Cardiac muscle cell (in vitro differentiated cells and primary cell): ENCODE measurements at places on chromosomes 4 and X. TPM values are rescaled to one million over a fixed set of nuclear protein-coding genes. Genes with fewer than 3 reads are reported as not detected.

The REELD1 gene
- total RNA-seq: not detected in 2 replicates

The AREG gene
- total RNA-seq: not detected in 2 replicates

GRCh38 chrX:42094218-42094617, 170.9 kb upstream of the CASK start:
- no peak overlapping the region for H3K27ac ChIP-seq
- no peaks in the 10 kb centered on the region for H3K36me3 ChIP-seq
- peak; percentile 75 for DNase-seq
- no peak overlapping the region for H3K4me3 ChIP-seq
- H3K27me3 ChIP-seq: no peaks in the 10 kb centered on the region

- no peaks in the 10 kb centered on the region for H3K36me3 ChIP-seq
- no peak overlapping the region for H3K27ac ChIP-seq
- H3K4me1 ChIP-seq: peaks cover 7% of the 10 kb centered on the region
- DNase-seq: no peak
- H3K27me3 ChIP-seq: no peaks in the 10 kb centered on the region
- H3K4me3 ChIP-seq: no peak overlapping the region
Observed at GRCh38 chr4:122674371-122674770, 53.5 kb upstream of the IL21 start.

DNA sequence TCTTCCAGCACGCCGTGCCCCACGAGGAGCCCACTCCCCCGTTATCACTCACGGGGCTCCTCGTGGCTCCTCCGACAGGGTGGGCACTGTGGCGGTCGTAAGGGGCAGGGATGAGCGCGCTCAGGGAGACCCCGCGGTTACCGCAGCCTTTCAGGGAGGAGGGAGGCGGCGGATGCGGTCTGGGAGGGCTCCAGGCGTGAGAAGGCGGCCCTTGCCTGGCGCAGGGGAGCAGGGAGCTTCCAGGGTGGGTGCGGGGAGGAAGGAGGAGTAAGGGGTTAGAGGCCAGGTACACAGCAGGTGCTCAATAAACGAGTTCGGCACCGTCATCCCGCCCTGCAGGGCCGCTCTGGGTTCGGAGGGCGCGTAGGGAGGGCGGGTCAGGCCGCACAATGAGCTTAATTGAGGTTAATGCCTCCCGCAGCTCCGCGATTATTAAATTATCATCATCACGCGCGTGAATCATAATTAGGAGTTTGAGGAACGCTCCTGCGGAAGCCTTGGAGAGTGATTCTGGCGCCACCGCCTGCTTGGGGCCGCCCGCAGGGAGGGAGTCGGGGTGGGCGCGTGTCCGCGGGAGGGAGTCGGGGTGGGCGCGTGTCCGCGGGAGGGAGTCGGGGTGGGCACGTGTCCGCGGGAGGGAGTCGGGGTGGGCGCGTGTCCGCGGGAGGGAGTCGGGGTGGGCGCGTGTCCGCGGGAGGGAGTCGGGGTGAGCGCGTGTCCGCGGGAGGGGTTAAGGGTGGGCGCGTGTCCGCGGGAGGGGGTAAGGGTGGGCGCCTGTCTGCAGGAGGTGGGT, 7.6 kb upstream of the NKX1-1 start:
- no peak overlapping the region for H3K27ac ChIP-seq
- DNase-seq: no peak
- no peak overlapping the region for H3K4me3 ChIP-seq

DNA sequence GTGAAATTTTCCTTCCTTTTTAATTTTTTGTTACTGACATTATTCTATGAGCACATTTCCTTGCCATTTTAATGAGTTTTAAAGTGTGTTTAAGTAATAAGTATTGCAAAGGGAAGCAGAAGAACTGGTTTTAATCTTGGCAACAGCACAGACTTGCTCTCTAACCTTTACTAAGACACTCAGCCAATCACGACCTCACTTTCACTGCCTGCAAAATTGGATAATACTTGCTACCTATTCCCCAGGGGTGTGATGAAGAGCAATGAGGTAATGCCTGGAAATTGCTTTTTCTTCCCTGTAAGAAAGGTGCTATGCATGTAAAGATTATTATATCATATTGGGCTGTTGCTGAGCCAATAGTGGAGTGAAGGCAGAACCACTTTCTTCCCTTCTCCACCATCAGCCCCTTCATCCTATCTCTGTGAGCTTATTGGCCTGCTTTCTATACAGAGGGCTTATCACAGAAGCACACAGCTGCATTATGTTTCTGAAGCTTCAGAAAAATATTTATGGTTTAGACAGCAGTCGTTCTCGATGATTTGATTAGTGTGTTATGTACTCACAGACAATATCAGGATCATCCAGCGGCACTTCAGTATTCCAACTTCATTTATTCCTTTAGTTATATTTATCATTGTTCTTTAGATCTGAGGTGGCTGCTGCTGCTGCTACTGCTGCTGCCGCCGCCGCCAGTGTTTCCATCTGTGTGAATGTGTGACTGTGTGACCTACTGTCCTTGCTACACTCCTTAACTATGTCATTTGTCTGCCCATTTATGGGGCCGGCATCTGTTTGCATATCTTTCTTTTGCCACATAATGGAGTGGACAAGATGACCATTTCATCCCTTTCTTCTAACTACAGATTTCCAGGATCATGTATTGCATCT, 255.1 kb downstream of the C4orf33 start:
- H3K27ac ChIP-seq: no peak overlapping the region
- DNase-seq: no peak
- peaks cover 7% of the 10 kb centered on the region for H3K4me1 ChIP-seq
- peaks cover 59% of the 10 kb centered on the region for H3K27me3 ChIP-seq
- H3K4me3 ChIP-seq: no peak overlapping the region

GRCh38 chr4:172515266-172515879, 653.2 kb upstream of the GALNT7 start:
- H3K27ac ChIP-seq: no peak overlapping the region
- H3K36me3 ChIP-seq: no peaks in the 10 kb centered on the region
- DNase-seq: no peak

GRCh38 chr4:186723292-186724057, at the start of gene FAT1:
Gene FAT1 (minus strand): TSS chr4:186723856. CDS start chr4:186709827, 14,029 bp downstream.
- no peaks in the 10 kb centered on the region for H3K4me1 ChIP-seq
- H3K27me3 ChIP-seq: no peaks in the 10 kb centered on the region
- no peaks in the 10 kb centered on the region for H3K36me3 ChIP-seq
- peak; percentile 91 for DNase-seq
- H3K27ac ChIP-seq: peak within 1 kb of the TSS; percentile 88
- peak within 1 kb of the TSS; percentile 75 for H3K4me3 ChIP-seq

GRCh38 chrX:46398126-46398525, 147.1 kb downstream of the ZNF674 start:
- no peaks in the 10 kb centered on the region for H3K36me3 ChIP-seq
- no peak overlapping the region for H3K4me3 ChIP-seq
- no peaks in the 10 kb centered on the region for H3K27me3 ChIP-seq
- no peak for DNase-seq
- H3K4me1 ChIP-seq: no peaks in the 10 kb centered on the region

The QRFPR gene
- 1.1 and 2.6 TPM in 2 replicates for total RNA-seq

GRCh38 chr4:170591076-170591475, 501.3 kb upstream of the AADAT start:
- H3K36me3 ChIP-seq: no peaks in the 10 kb centered on the region
- H3K4me1 ChIP-seq: no peaks in the 10 kb centered on the region
- H3K27me3 ChIP-seq: no peaks in the 10 kb centered on the region
- no peak overlapping the region for H3K4me3 ChIP-seq
- H3K27ac ChIP-seq: no peak overlapping the region
- no peak for DNase-seq

GRCh38 chr4:143667461-143667860, 33.0 kb downstream of the FREM3 start:
- H3K4me1 ChIP-seq: no peaks in the 10 kb centered on the region
- H3K36me3 ChIP-seq: no peaks in the 10 kb centered on the region
- no peaks in the 10 kb centered on the region for H3K27me3 ChIP-seq

The RHOXF2B gene
- total RNA-seq: not detected in 2 replicates
